Fibroblast of skin of scalp (primary cell): ENCODE measurements at places on chromosomes 2 and 18.

GRCh38 chr2:171307560-171307959 lies 126.2 kb downstream of the METTL8 start:
- no peak for DNase-seq

DNA sequence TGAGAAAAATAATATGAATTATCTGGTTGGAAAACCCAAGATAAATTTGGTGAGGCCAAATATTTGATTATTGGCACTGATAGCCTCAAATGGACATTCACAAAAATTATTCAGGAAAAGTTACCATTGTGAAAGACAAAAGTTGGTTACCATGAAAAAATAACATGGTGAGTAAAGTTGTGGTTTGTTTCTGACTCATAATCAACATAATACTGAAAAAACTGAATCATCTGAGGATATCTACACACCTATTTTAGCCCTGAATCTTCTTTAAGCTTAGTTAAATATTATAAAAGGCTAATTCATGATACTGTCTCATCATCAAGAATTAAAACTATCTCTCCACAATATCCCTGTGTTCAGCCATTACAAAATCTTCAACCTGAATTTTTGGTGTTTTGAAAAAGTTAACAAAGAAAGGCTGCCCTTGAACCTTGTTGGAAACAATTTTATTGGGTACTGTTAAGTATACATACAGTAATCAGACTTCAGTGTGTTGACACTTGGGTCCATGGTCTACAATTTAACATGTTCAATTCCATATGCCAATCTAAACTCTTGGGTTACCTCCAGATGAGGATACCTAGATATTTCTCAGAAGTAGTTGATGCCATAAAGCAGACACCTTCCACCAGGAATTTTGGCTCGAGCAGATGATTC lies 607.5 kb upstream of the SLC39A10 start:
- no peak for DNase-seq

- peak; percentile 17 for DNase-seq
Observed at GRCh38 chr2:181025004-181025403, 44.6 kb downstream of the UBE2E3 start.

DNA sequence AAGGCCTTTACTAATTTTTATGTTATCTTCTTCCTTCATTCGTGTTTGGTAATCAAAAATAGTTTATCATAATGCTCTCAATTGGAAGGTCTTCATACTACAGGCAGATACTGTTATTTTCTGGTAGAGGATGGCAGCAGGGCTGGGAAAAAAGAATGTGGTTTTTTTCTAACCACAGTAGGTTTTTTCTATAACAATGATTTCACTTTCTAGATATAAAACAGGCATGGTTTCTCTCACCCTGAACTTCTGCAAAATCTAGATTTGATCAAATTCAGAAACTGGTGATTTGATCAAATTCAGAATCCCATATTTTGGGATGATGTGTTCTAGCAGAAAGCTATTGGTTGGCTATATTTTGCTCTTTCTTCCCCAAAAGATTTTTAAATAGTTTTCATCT lies 27.6 kb downstream of the BCL11A start:
- no peak for DNase-seq

- no peak for DNase-seq
Observed at GRCh38 chr2:10161206-10161931, 38.8 kb downstream of the RRM2 start.

GRCh38 chr2:134647607-134648256 lies 71.1 kb downstream of the TMEM163 start:
- DNase-seq: no peak

DNA sequence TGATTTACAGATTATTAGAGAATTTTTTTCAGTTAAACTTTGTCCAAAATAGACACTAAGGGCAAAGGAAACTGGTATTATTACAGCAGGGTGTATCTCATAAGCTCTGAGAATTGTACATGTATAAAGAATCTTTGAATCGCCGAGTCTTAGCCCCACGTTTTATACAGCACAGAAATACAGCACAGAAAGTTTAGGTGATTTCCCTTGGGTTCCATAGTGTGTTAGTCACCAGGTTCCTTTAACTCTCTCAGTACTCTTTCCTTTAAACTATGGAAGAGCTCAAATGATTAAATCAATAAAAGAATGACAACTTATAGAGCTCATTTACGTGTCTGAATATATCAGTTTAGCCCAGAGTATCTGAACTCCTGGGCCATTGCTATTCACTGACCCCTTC lies 256.8 kb downstream of the NEDD4L start:
- DNase-seq: no peak

DNA sequence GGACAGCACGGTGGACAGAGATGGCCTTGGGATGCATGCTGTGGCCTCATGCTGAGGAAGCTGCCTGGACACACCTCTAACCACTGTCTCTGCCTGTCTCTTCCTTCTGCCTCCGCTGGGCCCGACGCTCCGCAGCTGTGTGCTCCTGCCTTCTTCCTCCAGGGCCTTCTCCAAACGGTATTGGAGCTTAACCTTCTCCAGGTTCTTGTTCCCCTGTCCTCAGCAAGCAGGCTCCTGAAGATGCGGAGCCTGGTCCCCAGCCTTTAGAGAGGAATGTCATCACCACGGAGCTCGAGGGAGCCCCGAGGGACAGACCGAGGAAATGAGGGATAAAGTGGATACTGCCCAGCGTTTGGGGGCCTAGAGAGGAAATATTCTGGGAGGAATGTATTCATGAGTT lies 155.1 kb downstream of the DYSF start:
- DNase-seq: no peak

GRCh38 chr2:31920962-31921361 lies 89.8 kb downstream of the MEMO1 start:
- no peak for DNase-seq

DNA sequence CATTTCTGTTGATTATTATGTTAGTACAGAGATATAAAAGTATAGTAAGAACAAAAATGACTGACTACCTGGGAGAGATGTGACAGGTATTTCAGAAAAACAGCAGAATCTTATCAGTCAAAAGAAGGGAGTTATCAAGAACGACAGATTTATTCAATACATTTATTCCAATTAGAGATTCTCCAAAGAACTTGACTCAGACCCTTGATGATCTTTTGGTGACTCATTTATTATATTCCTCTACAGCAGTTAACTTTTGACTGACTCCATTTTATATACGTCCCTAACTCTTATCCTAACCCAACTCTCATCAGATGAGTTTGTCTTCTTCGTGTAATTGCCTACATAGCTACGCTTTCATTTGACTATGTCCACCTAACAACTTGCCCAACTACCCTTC lies 91.1 kb downstream of the C2orf74 start:
- no peak for DNase-seq

- no peak for DNase-seq
Observed at GRCh38 chr2:241267249-241268067, 48.0 kb downstream of the HDLBP start.

GRCh38 chr2:98833172-98833916 lies 102.4 kb upstream of the MGAT4A start:
- no peak for DNase-seq

DNA sequence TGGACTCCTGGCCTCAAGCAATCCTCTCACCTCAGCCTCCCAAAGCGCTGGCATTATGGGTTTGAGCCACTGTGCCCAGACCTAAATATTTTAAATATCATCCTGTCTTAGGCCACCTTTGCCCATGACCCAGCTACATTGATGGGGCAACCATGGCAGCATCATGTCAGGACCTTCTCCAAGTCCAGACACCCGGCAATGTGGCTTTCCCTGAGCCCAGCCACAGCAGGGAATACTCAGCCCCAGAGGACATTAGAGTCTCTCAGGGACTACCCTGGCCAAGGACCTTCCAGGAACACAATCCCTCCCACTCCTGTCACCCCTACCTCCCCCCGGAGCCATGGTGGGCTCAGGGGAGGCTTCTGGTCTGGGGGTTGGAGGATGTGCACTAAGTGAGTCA lies 72.8 kb downstream of the SMAD7 start:
- peak; percentile 46 for DNase-seq
